ENCODE measurements at places on chromosomes 4 and X.

DNA sequence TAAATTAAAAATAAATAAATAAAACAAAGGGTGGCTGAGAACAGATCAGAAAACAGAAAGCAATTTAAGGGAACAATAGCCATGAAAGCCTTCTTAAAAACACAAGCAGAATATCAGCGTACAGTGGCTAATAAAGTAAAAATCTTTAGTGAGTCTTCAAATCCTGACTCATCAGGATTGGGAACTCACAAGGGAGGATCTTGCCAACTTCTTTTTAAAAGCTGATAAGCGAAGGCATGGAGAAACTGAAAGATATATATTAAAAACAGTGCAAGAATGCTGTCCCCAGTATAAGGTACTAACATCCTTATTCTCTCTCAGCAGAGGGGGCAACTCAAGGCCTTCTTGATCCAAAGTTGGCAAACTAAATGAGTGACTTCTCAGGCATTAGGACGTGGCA is 180.1 kb downstream of the DHX15 start:
- no peak for DNase-seq

- DNase-seq = no peak
Observed at GRCh38 chr4:1998296-1998695, 10.5 kb downstream of the NELFA start.

GRCh38 chr4:39490322-39490721 is 31.5 kb downstream of the LIAS start:
- DNase-seq = no peak

- DNase-seq = no peak
Observed at GRCh38 chr4:155073852-155074251, 134.6 kb upstream of the NPY2R start.

DNA sequence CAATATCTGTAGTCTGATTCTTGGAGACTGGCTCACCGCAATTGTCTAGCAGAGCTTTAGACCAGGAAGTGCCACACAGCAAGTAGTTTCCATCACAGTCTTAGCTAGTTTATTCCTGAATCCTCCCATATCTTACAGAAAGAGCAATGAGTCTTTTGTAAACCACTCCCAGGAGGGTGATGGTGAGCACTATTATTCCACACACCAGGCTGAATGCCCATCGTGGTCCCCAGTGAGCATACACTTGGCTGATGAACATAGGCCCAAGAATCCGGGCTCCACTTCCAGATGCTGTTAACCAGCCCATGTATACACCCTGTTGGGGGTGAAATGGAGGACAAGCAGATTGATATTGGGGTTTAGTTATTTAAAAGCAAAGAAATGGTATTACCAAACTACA is 39.8 kb downstream of the PLK4 start:
- no peak for DNase-seq

GRCh38 chr4:77126809-77127208 is 30.2 kb upstream of the CCNG2 start:
- DNase-seq = peak; percentile 3

- no peak for DNase-seq
Observed at GRCh38 chrX:149979126-149979644, 40.9 kb upstream of the EOLA2 start.

DNA sequence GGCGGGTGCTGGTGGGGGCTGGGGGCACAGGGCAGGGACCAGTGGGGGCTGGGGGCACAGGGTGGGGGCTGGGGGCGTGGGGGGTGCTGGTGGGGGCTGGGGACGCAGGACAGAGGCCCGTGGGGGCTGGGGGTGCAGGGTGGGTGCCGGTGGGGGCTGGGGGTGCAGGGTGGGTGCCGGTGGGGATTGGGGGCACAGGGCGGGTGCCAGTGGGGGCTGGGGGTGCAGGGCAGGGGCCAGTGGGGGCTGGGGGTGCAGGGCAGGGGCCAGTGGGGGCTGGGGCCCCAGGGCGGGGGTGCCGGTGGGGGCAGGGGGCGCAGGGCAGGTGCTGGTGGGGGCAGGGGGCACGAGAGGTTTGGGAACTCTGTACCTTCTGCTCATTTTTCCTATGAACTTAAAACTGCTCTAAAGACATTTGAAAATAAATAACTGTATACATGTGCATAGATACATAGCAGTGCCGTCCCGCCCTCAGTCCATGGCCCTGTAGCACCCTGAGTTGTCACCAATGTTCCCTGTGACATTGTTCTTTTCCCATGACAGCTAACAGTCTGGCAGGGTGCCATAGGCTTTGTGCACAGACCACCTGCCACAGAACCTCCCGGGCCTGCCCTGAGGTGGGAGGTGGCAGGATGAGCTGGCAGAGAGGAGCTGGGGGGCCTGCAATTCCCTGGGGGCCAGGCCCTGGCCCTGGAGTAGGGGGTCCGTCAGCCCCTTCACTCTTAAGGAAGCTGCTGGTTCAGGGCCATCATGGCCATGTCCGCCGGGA is 35.6 kb upstream of the ADRA2C start:
- no peak for DNase-seq

GRCh38 chr4:41160856-41161255 is 53.5 kb downstream of the APBB2 start:
- DNase-seq = no peak

All from CD4-positive, alpha-beta T cell treated with Interleukin-21 for 1 hour (primary cell).